ENCODE measurements at places on chromosomes 3 and 15. TPM values are rescaled to one million over a fixed set of nuclear protein-coding genes. Genes with fewer than 3 reads are reported as not detected.
A peak's percentile ranks its signal among the peaks of the same experiment; 100 is the strongest.

GRCh38 chr3:32383136-32383711 is 8.4 kb upstream of the CMTM7 start:
- no peaks in the 10 kb centered on the region for H3K36me3 ChIP-seq
- H3K27me3 ChIP-seq: no peaks in the 10 kb centered on the region
- no peak overlapping the region for H3K27ac ChIP-seq
- no peak for DNase-seq
- H3K4me3 ChIP-seq: no peak overlapping the region

NEDD4 gene
- 22.3 TPM for total RNA-seq

DNA sequence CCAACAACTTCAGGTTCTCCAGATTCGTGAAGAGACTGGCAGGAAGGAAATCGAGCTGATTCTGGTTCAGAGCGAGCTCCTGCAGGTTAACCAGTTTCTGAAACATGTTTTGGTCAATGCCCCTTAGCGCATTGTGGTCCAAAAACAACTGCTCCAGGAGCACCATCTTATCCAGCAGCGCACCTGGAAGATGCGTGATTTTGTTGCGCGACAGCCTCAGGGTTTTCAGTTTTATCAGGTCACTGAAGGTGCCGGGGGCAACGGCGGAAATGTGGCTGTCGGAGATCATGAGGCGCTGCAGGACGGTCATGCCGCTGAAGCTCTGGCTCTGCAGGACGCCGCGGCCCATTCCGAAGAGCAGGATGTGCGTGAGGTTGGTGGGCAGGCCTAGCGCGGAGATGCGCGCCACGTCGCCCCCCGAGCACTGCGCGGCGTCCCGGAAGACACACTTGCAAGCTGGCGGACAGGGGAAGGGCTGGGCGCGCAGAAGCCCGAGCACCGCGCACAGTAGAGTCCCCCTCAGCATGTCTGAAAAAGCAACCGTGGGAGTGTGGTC is 1.2 kb downstream of the GP5 start:
- H3K4me3 ChIP-seq: peak overlapping the region; percentile 15
- H3K4me1 ChIP-seq: no peaks in the 10 kb centered on the region
- no peaks in the 10 kb centered on the region for H3K36me3 ChIP-seq
- DNase-seq: no peak

- no peaks in the 10 kb centered on the region for H3K4me1 ChIP-seq
- no peak for DNase-seq
- no peak overlapping the region for H3K27ac ChIP-seq
- peaks cover 17% of the 10 kb centered on the region for H3K36me3 ChIP-seq
- no peak overlapping the region for H3K4me3 ChIP-seq
These were observed 66.1 kb downstream of the HMG20A start for GRCh38 chr15:77486542-77487468.

GOLGA6L10 gene
- 2.5 TPM for total RNA-seq

GRCh38 chr3:30146978-30147377 is 459.4 kb upstream of the TGFBR2 start:
- no peaks in the 10 kb centered on the region for H3K36me3 ChIP-seq
- no peaks in the 10 kb centered on the region for H3K27me3 ChIP-seq
- H3K27ac ChIP-seq: no peak overlapping the region

FMN1 gene
- 44.8 TPM for total RNA-seq

DNA sequence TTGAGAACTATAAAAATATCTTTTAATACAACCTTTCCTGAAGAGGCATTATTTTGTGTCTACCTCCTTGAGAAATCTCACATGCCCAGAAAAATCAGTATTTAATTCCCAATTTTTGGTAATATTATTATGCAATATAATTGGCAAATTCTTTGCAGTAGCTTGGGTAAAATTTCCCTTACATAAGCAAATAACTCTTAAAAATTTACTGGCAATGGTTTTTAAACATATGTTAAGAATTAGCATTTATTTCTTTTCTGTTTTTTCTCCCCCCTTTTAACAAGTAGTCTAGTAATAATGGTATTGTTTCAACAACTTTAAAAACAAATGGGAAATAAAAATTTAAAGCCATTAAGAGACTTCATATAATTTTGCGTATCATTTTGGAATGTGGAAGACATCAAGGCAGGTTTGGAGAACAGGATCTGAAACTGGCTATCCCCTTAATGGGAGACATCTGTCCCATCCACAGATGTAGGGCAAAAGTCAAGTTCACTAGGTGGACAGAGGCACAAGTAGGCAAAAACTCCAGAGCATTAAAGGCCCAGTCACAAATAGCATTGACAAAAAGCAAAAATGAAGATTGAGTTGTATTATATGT is 89.6 kb upstream of the AADACL2 start:
- no peaks in the 10 kb centered on the region for H3K27me3 ChIP-seq
- no peak overlapping the region for H3K27ac ChIP-seq
- H3K4me1 ChIP-seq: no peaks in the 10 kb centered on the region
- no peak overlapping the region for H3K4me3 ChIP-seq

TTLL13 gene
- 0.54 TPM for total RNA-seq

RNU5B-1 gene
- 54.0 TPM for total RNA-seq

DNA sequence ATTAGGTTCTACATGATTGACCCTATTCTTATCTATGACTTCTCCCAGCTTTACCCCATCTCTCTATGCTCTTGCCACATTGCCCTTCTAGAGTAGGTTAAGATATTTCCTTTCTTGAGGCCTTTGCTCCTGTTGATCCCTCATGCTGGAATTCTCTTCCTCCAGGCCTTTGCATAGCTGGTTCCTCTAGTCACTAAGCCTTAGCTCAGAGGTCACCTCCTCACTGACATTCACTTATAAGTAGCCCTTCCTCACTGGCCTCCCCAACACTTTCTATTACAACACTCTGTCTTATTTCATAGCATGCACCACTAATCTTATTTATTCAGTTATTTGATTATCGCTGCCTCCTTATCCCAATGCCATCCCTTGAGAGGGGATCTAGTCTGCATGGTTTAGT is 228.4 kb upstream of the COL8A1 start:
- no peak for DNase-seq
- no peaks in the 10 kb centered on the region for H3K27me3 ChIP-seq
- H3K36me3 ChIP-seq: no peaks in the 10 kb centered on the region
- H3K4me1 ChIP-seq: no peaks in the 10 kb centered on the region
- no peak overlapping the region for H3K27ac ChIP-seq

DNA sequence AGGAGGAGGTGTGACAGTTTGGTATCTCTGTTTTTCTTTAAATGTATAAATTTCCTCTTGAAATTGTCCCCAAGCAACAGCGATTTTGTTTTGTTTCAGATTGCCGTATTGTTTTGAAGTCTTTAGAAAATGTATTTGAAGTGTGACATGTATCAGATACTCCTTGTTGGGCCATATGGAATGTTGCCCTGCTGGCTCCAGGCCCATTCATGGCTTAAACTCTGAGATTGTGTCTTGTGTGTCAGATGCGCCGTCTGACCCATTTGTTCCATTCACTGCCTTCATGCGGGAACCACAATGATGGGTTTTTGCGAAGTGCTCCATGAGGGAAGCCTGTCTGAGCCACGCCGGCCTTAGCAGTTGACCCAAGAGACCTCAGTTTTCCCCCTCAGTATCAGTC is 75.2 kb upstream of the ADAMTSL3 start:
- no peak overlapping the region for H3K4me3 ChIP-seq
- no peaks in the 10 kb centered on the region for H3K36me3 ChIP-seq
- no peak overlapping the region for H3K27ac ChIP-seq
- DNase-seq: no peak
- no peaks in the 10 kb centered on the region for H3K27me3 ChIP-seq
- H3K4me1 ChIP-seq: no peaks in the 10 kb centered on the region

DNA sequence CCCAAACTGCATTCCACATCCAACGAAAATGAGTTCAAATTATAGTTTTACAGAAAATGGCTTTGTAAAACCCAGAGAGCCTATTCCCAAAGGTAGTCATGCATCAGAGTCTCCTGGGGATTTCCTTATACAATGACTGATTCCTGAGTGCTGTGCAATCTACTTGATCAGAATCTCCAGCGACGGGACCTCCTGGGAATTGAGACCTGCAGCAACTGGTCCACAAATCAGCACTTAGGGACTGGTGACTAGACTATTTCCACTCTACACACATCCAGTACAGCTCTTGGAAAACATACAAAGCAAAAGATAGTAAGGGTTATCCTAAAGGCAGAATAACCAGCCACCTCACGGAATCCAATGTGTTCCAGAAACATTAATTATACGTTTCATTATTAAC is 871.0 kb upstream of the CFAP20DC start:
- no peaks in the 10 kb centered on the region for H3K36me3 ChIP-seq
- H3K4me1 ChIP-seq: no peaks in the 10 kb centered on the region
- DNase-seq: no peak
- H3K27me3 ChIP-seq: no peaks in the 10 kb centered on the region

GP5 gene
- total RNA-seq: 0.22 TPM

DNA sequence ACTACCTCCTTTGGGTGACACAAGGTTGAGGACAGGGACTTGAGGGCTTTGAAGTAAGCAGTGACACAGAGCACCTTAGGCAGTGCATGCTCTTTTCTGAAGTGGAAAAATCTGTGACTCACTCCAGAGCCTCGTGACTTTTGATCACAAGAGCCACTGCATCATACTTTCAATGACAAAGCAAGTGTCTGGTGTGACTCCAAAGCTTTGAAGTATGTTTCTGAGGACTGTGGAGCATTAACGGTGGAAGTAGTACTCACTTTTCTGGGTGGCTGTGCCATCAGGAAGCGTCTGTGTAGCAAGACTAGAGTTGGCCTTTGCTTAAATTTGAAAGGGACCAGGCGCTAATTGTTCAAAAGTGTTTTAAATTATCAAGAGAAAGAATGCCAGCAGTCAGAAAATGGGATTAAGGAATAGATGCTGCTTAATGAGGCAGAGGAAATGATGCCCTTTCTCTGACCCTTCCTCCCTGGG is 210.7 kb upstream of the TRIM42 start:
- H3K4me3 ChIP-seq: no peak overlapping the region
- no peaks in the 10 kb centered on the region for H3K36me3 ChIP-seq
- no peak overlapping the region for H3K27ac ChIP-seq
- no peaks in the 10 kb centered on the region for H3K4me1 ChIP-seq
- no peak for DNase-seq

DNA sequence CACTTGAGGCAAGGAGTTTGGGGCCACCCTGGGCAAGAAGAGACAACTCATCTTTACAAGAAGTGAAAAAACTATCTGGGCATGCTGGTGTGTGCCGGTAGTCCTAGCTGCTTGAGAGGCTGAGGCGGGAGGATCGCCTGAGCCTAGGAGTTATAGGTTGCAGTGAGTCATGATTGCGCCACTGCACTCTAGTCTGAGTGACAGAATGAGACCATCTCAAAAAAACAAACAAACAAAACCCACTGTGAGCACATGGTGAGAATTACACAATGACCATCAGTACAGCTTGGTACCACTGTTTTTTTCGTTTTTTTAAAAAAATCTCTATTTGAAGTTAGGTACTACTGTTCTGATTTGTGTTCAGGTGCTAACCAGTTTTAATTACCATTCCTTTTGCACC is 13.6 kb downstream of the VPS39 start:
- H3K36me3 ChIP-seq: peaks cover 9% of the 10 kb centered on the region
- no peak overlapping the region for H3K4me3 ChIP-seq
- peaks cover 2% of the 10 kb centered on the region for H3K4me1 ChIP-seq
- DNase-seq: no peak
- H3K27ac ChIP-seq: no peak overlapping the region

GATA2 gene
- total RNA-seq: 31.4 TPM

XCR1 gene
- 1.4 TPM for total RNA-seq

DNA sequence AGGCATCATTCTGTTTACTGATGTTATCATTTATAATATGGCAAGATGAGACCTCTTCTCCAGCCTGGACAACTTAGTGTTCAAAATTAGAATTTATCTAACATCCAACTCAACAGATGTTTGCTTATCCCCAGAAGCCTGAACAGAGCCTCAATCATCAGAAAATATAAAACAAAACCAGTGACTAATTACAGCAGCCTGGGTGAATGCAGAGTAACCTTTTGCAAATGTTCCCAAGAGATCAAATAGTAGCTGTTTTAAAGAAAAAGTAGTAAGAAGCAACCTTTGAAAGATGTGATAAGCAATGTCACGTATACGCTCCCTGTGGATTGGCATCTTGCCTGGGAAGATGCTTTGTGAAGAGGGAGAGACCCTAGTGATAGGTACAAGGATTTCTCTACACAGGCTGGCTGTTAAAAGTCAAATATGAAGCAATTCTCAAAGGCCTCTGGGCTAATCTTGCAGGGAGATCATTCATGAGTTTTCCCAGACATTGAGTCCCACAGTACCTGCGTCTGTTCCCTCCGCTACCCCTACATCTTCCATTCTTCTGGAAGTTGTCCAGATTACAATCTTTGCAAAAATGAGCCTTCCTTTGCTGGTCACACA is 39.3 kb upstream of the PRICKLE2 start:
- no peak overlapping the region for H3K4me3 ChIP-seq
- H3K4me1 ChIP-seq: no peaks in the 10 kb centered on the region
- H3K27ac ChIP-seq: no peak overlapping the region
- no peaks in the 10 kb centered on the region for H3K27me3 ChIP-seq

DNA sequence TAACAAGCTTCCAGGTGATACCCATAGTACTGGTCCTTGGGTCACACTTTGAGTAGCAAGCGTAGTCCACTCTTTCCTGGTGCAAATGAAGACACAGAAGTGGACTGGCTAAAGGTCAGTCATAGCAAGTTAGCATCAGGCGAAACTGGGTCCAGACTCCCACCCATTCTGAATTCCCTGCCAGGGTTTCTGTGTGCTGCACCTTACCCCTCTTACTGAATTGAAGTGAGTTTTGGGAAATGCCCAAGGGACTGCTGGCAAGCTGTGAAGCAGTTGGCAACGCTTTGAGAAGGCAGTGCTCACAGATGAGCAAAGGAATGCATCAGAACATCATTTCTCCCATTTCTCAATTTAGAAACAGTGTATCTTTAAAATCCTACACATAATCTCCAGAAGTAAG is 1.8 kb upstream of the LSG1 start:
- H3K4me1 ChIP-seq: peaks cover 11% of the 10 kb centered on the region
- H3K27ac ChIP-seq: no peak overlapping the region
- H3K4me3 ChIP-seq: no peak overlapping the region
- H3K27me3 ChIP-seq: no peaks in the 10 kb centered on the region
- peaks cover 2% of the 10 kb centered on the region for H3K36me3 ChIP-seq

DNA sequence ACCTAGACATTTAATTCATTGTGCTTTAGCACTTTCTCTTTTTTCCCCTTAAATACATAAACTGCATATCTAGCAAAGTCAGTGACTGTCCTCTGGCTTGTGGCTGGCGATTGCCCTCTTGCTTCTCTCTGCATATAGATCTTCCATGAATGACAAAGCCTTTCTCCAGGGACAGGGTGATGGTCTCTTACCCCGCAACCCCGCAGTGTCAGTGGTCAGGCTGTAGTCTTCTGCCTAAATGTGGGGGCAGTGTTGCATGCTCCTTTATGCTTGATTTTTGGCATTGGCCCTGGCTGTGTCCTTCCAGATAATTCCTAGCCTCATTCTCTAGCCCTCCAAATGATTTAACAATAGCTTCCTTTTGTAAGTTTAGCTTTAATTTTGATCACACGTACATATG is 407.8 kb downstream of the GABRB3 start:
- H3K27ac ChIP-seq: no peak overlapping the region
- no peak for DNase-seq
- no peaks in the 10 kb centered on the region for H3K36me3 ChIP-seq
- H3K4me3 ChIP-seq: no peak overlapping the region

LTK gene
- total RNA-seq: 0.91 TPM

TM4SF1 gene
- total RNA-seq: 173 TPM

ANKRD34C gene
- not detected for total RNA-seq
